Aorta (tissue), 5 donors: ENCODE measurements at places on chromosomes 2 and 18. TPM values are rescaled to one million over a fixed set of nuclear protein-coding genes. Genes with fewer than 3 reads are reported as not detected.

RGPD4 gene
- 0.39 TPM for total RNA-seq

SGPP2 gene
- 0.54 TPM for total RNA-seq

TYMS gene
- total RNA-seq, result 5.3 TPM

PTRHD1 gene
- 8.5 TPM for total RNA-seq

LHCGR gene
- total RNA-seq, result 0.42 TPM

SIGLEC15 gene
- 1.2 TPM for total RNA-seq

IKZF2 gene
- total RNA-seq, result 9.9 TPM

IL36B gene
- not detected for total RNA-seq

CFC1 gene
- not detected for total RNA-seq

AMER3 gene
- total RNA-seq, result not detected

TUBB8B gene
- not detected for total RNA-seq

CABLES1 gene
- total RNA-seq, result 9.9 TPM

HJURP gene
- total RNA-seq, result 1.1 TPM
